ENCODE measurements at places on chromosomes 3 and 15. TPM values are rescaled to one million over a fixed set of nuclear protein-coding genes. Genes with fewer than 3 reads are reported as not detected.

Gene GRAMD1C
- 1.2 TPM for total RNA-seq

Gene TMCO5A
- total RNA-seq = not detected

Gene DCLK3
- total RNA-seq = 0.08 TPM

Gene SPSB4
- 1.8 TPM for total RNA-seq

Gene FAM107A
- 76.5 TPM for total RNA-seq

Gene LYZL4
- not detected for total RNA-seq

Gene HCN4
- total RNA-seq = 45.3 TPM

Gene GOLGA6A
- not detected for total RNA-seq

DNA sequence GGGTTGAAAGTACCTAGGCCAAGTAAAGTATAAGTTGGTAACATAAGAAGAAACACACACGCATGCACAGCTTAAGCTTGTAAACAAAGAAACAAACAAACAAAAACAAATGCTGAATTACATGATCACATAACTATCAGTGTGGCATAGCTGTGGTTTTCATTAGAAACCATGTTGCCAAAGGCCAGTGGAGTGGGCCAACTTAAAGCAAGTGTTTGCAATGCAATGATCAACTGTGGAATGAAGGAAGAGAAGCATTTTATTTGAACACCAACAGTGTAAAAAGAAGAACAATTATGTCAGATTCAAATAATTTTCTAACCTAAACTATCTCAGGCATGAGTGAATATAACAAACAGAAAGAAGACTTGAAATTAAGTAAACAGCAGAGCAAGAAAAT lies 199.4 kb upstream of the STRIT1 start:
- no peaks in the 10 kb centered on the region for H3K4me1 ChIP-seq
- DNase-seq = no peak
- H3K27me3 ChIP-seq = no peaks in the 10 kb centered on the region
- H3K27ac ChIP-seq = no peak overlapping the region
- no peaks in the 10 kb centered on the region for H3K36me3 ChIP-seq
- H3K4me3 ChIP-seq = no peak overlapping the region

DNA sequence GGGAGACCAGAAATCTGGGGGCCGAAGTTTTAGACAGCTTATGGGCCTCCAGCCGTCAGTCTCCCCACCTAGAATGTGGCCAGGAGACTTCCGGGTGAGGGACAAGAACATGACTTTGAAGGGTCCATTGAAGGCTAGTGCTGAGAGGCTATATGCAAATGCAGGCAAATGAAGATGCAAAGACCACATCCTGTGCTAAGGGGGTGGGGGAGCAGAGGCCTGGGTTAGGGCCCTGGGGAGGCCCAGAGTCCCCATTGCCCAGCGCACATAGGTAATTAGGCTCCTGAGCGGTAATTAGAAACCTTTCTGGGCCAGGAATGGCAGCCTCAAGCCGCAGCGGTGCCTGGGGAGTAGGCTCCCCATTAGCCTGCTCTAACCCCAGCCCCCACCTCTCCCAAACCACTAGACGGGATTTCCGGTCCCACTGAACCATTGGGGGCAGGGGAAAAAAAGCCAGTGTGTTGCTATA lies 6.8 kb downstream of the CSK start:
- no peak for DNase-seq
- H3K27me3 ChIP-seq = no peaks in the 10 kb centered on the region
- peaks cover 100% of the 10 kb centered on the region for H3K4me1 ChIP-seq
- no peaks in the 10 kb centered on the region for H3K36me3 ChIP-seq
- peak overlapping the region; percentile 12 for H3K4me3 ChIP-seq

DNA sequence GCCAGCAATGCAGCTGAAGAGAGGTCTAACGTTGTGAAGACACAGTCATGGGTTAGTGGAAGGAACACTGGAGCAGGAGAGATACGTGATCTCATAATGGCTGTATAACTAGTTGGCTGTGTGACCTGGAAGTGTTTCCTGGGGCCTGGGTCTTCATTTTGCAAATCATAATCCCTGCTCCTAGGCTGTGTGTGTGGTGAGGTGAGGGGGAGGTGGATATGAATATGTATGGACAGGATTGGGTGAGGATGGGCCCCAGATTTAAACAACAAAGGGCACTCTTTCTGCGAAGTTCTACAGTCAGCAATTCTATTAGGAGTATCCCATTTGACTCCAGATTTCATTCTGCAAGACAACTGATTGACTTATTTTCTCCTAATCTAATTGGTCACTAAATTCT lies 41.3 kb downstream of the ANKRD28 start:
- H3K27me3 ChIP-seq = no peaks in the 10 kb centered on the region
- no peaks in the 10 kb centered on the region for H3K36me3 ChIP-seq
- H3K4me1 ChIP-seq = peaks cover 7% of the 10 kb centered on the region
- H3K4me3 ChIP-seq = no peak overlapping the region
- DNase-seq = no peak
- no peak overlapping the region for H3K27ac ChIP-seq

- no peak for DNase-seq
- H3K36me3 ChIP-seq = no peaks in the 10 kb centered on the region
- no peaks in the 10 kb centered on the region for H3K4me1 ChIP-seq
- H3K4me3 ChIP-seq = no peak overlapping the region
These were observed 210.7 kb upstream of the KCNH8 start for GRCh38 chr3:18937574-18937973.

- peak; percentile 92 for DNase-seq
- H3K27ac ChIP-seq = peak overlapping the region; percentile 71
- no peak overlapping the region for H3K4me3 ChIP-seq
- no peaks in the 10 kb centered on the region for H3K36me3 ChIP-seq
These were observed 29.8 kb downstream of the SLC6A6 start for GRCh38 chr3:14431917-14432834.

- no peaks in the 10 kb centered on the region for H3K36me3 ChIP-seq
- H3K27me3 ChIP-seq = no peaks in the 10 kb centered on the region
- H3K27ac ChIP-seq = no peak overlapping the region
- H3K4me3 ChIP-seq = no peak overlapping the region
These were observed 1560.4 kb downstream of the OTOL1 start for GRCh38 chr3:163056874-163057497.

DNA sequence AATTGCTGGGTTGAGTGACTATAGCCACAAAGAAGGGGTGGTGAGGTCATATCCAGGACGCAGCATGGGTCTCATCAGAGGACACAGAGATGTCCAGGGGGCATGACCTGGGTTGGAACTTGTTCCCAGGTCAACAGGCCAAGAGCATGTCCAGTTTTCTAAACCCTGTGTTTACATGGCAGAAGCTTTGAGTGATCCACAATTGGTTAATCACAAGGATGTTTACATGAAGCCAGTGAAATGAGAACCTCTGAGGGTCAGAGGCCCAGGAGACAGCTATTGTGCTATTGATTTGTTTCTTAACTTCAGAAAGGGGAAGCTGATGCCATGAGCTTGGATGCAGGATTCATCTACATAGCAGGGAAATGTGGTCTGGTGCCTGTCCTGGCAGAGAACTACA lies 42.2 kb upstream of the TOPBP1 start:
- H3K4me3 ChIP-seq = no peak overlapping the region
- H3K36me3 ChIP-seq = no peaks in the 10 kb centered on the region
- H3K4me1 ChIP-seq = no peaks in the 10 kb centered on the region
- no peak for DNase-seq
- no peak overlapping the region for H3K27ac ChIP-seq
- H3K27me3 ChIP-seq = no peaks in the 10 kb centered on the region

DNA sequence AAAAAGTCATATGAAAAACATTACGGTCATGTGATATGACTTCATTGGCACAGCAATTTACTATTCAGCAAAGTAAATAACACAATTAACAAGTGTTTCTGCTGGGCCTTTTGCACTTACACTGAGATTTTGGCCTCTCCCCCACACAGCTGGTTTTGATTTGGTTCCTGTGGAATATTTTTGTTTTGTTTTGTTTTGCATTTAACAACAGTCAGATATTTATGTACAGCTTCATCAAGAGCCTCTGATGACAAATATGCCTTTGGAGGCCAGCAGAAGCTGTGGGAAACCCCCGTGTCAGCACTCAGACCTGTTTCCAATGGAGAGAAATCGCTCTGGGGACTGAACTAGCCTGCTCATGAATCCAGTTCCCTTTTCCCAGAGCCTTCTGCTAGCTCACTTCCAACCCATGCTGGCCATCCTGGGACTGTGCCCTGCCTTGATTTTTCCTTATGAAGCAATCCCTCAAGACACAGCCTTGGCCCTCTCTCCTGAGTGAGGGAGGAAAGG lies 161.9 kb downstream of the ATG7 start:
- no peaks in the 10 kb centered on the region for H3K27me3 ChIP-seq
- no peak overlapping the region for H3K4me3 ChIP-seq
- no peaks in the 10 kb centered on the region for H3K36me3 ChIP-seq
- peak; percentile 80 for DNase-seq

DNA sequence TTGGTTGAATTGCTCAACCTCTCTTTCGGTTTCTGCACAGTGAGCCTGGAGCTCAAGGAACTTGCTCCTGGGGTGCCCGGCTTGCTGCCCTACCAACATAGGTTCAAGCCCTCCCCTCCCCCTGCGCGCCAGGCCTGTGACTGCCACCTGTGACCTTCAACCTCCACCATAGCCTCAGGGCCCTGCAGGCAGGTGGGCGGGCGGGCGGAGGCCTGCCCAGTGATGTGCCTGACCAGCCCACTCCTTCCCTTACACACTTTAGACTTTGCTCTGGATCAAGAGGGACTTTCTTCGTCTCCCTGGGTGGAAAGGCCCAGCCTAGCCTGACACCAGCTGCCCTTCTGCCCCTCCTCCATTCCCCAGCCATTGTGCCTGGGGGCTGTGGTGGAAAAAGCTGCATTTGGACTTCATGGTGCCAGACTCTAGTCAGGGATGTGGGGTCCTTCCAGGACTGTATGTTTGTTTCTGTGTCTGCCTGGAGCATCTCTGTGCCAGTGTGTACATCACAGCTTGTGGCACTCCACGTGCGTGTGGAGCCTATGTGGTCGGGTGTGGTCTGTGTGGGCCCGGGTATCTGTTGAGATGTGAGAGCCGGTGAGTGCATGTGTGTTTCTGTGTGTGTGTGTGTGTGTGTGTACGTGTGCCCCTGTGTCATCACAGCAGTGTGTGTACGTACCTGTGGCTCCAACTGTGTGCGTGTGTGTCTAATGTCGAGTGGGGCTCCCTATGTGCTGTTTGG lies 9.5 kb downstream of the PRKCD start:
- H3K4me1 ChIP-seq = no peaks in the 10 kb centered on the region
- DNase-seq = no peak
- H3K27me3 ChIP-seq = no peaks in the 10 kb centered on the region
- H3K36me3 ChIP-seq = peaks cover 10% of the 10 kb centered on the region
- no peak overlapping the region for H3K27ac ChIP-seq
- no peak overlapping the region for H3K4me3 ChIP-seq

GRCh38 chr3:178439504-178439903 lies 96.7 kb upstream of the KCNMB2 start:
- DNase-seq = no peak
- H3K36me3 ChIP-seq = no peaks in the 10 kb centered on the region
- H3K4me1 ChIP-seq = peaks cover 3% of the 10 kb centered on the region
- no peak overlapping the region for H3K27ac ChIP-seq
- no peak overlapping the region for H3K4me3 ChIP-seq

DNA sequence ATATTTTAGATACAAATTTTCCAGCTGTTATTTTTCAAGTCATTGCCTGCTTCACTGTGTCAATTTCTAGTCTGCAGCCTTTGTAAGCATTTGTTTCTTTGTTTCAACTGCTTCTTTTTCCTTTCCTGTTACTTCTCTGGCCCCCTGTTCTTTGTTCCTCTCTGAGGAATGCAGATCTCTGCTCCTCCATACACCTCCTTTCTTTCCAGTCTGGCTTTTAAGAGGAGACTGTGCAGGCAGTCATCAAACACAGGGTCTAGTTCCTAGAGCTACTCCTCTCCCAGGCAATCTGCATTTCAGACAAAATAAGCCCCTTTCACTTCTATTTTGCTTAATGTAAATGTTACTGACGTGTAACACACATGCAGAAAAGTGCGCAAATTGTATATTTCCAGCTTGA lies 502.9 kb downstream of the PDCD6IP start:
- no peaks in the 10 kb centered on the region for H3K4me1 ChIP-seq
- no peak overlapping the region for H3K27ac ChIP-seq
- H3K36me3 ChIP-seq = no peaks in the 10 kb centered on the region
- no peak for DNase-seq
- H3K4me3 ChIP-seq = no peak overlapping the region

GRCh38 chr3:148400754-148401153 lies 296.9 kb upstream of the AGTR1 start:
- no peak overlapping the region for H3K4me3 ChIP-seq
- no peaks in the 10 kb centered on the region for H3K36me3 ChIP-seq
- H3K27ac ChIP-seq = no peak overlapping the region
- DNase-seq = no peak
- H3K27me3 ChIP-seq = no peaks in the 10 kb centered on the region

- H3K27ac ChIP-seq = no peak overlapping the region
- H3K4me1 ChIP-seq = no peaks in the 10 kb centered on the region
- H3K27me3 ChIP-seq = no peaks in the 10 kb centered on the region
- DNase-seq = no peak
- H3K36me3 ChIP-seq = no peaks in the 10 kb centered on the region
These were observed 285.1 kb downstream of the CHL1 start for GRCh38 chr3:481680-482079.

DNA sequence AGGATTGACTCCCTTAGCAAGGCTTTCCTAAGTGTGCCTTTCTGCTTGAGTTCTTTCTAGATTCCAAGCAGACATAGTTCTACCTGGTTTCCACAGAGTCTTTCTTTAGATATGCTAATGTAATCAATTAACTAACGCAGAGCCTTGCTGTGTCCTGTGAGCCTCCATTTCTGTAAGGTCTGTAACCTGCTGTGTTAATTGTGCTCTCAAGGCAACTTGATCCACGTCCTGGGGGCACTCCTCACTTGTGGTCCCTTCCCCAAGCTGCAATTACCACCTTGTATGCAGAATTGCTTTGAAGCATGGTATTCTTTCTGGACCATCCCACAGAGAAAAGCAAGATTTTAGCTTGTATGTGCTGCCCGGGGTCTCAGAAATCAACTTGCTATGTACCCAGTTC lies 29.5 kb upstream of the THSD4 start:
- no peak for DNase-seq
- H3K36me3 ChIP-seq = no peaks in the 10 kb centered on the region
- H3K27ac ChIP-seq = no peak overlapping the region
- no peaks in the 10 kb centered on the region for H3K4me1 ChIP-seq

DNA sequence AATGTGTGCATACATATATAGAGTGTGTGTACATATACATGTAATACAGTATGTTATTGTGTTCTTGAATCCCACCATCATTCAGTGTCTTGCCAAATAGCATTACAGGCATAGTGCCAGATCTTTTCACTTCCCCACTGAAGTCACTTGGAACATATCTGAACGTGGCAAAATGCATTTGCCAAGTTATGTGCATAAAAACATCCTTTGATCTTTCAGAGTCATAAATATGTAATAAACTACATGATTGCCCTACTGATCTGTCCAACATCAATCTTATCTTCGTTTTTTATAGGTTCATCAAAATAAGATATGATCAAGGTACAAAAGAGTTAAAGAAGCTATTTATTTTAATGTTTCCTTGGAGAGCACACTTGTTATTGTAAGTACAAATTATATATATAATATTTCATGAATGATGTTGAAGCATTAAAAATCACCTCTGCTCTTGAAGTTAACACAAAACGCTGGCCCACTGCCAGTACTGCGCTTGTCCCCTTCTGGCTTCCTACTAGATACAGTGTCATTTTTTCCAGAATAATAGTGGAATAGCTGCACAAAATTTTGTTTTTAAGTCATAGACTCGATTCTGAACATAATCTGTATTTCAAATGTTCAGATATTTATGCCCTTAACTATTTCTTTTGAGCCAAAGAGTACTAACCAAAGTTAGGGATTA lies 549.5 kb upstream of the ARRDC4 start:
- DNase-seq = no peak
- H3K36me3 ChIP-seq = no peaks in the 10 kb centered on the region
- no peak overlapping the region for H3K4me3 ChIP-seq
- H3K27ac ChIP-seq = no peak overlapping the region
